Glutamatergic neuron (in vitro differentiated cells): ENCODE measurements at places on chromosomes 12 and 14. TPM values are rescaled to one million over a fixed set of nuclear protein-coding genes. Genes with fewer than 3 reads are reported as not detected.

- DNase-seq: no peak
Observed at GRCh38 chr14:54737132-54737711, 165.4 kb downstream of the GCH1 start.

DNA sequence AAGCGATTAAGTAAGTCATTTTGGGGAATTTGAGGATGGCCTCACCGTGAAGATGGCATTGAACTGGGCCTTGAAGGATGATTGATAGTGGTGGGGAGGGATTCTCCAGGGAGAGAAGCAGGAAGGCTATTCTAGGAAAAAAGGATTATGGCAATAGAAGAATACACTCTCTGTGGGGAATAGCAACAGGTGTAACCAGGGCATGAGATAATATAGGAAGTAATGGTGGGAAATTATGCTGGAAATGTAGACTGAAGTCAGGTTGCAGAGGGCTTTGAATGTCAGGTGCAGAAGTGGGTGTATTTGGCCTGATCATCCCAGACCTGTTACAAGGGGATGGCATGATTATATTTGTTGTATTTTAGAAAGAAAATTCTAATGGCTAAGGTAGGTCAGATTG, 4.6 kb upstream of the ANO4 start:
- DNase-seq: no peak

- DNase-seq: no peak
Observed at GRCh38 chr12:74781991-74782485, 244.4 kb downstream of the ATXN7L3B start.

DNA sequence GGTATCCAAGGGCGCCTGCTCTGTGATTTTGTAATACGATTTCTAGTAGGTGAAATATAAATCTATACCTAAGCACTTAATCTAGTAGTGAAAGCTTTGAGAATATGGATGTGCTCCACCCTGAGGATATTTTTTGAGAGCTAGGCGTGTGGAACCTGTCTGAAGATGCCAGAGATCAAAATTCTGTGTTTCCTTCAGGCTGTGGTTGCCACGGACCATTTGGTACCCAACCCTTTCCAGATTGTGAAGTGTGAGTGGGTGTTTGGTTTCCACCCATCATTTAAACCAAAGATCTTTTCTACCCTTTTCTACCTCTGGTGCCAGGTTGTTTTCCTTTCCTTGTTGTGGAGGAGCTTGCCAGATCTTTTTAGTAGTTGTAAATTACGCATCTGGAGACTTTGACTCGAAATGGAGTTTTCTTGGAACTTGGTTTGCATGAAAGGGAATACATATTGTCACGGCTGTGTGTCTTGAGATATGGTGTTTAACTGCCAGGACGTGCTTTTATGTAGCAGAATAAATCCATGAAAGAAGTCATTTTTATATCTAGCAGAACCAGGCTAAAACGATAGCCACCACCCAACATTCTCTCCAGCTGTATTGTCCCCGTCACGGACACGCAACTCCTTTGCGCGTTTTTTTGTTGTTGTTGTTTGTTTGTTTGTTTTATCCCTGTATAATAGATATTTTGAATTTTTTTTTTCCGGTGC, 2.2 kb downstream of the LRFN5 start:
- DNase-seq: no peak

The RHEBL1 gene
- 2.3 TPM for total RNA-seq
